Naive thymus-derived CD4-positive, alpha-beta T cell (primary cell): ENCODE measurements at places on chromosomes 5 and 9. TPM values are rescaled to one million over a fixed set of nuclear protein-coding genes. Genes with fewer than 3 reads are reported as not detected.

DNA sequence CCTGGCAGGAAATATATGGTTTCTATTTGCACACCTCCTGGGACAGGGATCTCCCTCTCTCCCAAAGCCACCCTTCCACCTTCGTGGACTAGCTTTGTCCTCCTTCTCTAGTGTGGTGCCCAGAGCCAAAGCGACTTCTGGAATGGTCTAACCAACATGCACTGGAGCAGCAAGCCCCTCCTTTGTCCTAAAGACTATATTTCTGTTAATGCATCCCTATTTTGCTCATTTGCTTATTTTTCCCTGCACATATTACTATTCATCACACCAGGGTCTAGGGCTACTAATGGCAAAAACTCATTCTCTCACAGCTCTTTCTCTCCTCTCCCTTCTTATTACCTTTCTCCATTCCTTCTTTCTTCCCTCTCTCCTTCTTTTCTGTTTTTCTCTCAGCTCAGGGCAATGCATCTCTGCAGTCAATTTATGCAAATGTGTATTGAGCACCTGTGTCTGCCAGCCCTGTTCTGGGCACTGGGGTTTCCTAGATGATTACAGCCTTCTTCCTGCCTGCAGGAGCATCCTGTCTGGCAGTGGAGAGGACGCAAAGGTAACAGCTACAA is 2.8 kb upstream of the NEURL1B start:
- DNase-seq = no peak
- no peaks in the 10 kb centered on the region for H3K27me3 ChIP-seq
- no peak overlapping the region for H3K4me3 ChIP-seq

- no peak overlapping the region for H3K27ac ChIP-seq
- DNase-seq = no peak
- H3K4me1 ChIP-seq = no peaks in the 10 kb centered on the region
- no peaks in the 10 kb centered on the region for H3K36me3 ChIP-seq
Measured at GRCh38 chr5:10854506-10855277, 93.7 kb upstream of the DAP start.

Gene RAB3C
- total RNA-seq = not detected

Gene FAM221B
- 0.32 TPM for total RNA-seq

GRCh38 chr5:100505984-100506670 is 29.0 kb upstream of the FAM174A start:
- no peaks in the 10 kb centered on the region for H3K4me1 ChIP-seq
- no peaks in the 10 kb centered on the region for H3K36me3 ChIP-seq
- no peak overlapping the region for H3K27ac ChIP-seq
- DNase-seq = no peak
- no peak overlapping the region for H3K4me3 ChIP-seq

DNA sequence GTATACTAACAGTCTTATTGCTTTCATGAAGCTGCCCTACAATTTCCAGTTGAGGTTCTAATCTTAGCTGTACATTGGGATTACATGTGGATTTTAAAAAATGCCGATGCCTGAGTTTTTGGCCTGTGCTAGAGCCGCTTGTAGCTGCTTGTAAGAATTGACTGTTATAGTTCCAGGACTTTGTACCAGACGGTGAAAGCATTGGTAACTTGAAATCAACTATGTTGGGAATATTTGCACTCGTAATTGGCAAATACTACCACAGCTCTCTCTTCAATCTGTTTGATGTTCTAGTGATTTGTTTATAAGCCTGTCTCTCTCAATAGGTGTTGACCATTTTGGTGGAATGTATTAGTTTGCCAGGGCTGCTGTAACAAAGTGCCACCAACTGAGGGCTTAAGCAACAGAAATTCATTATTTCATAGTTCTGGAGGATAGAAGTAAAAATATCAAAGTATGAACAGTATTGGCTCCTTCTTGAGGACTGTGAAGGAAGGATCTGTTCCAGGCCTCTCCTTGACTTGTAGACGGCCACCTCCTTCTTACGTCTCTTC is 50.5 kb upstream of the DHFR start:
- H3K36me3 ChIP-seq = no peaks in the 10 kb centered on the region
- H3K27ac ChIP-seq = no peak overlapping the region
- no peak overlapping the region for H3K4me3 ChIP-seq
- H3K4me1 ChIP-seq = no peaks in the 10 kb centered on the region
- DNase-seq = no peak

DNA sequence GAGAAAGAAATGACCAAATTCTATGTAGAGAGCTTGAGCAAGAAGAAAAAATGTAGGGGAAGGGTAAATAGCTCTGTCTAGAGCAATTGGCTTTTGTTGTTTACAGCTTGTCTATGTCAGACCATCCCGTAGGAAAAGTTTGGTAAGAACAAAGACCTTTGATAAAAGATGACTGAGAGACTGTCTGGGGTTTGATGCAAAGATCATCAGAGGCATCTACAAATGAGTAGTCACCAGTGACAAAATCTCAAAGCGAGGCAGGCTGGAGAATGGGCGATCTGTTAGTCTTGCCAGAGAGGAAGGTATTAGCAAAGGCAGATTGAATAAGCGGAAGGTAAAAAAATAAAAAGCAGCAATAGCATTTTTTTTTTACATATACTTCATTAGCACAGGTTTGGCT is 125.0 kb upstream of the RASGRF2 start:
- no peak overlapping the region for H3K4me3 ChIP-seq
- no peak for DNase-seq
- H3K36me3 ChIP-seq = no peaks in the 10 kb centered on the region
- no peaks in the 10 kb centered on the region for H3K27me3 ChIP-seq
- no peaks in the 10 kb centered on the region for H3K4me1 ChIP-seq
- H3K27ac ChIP-seq = no peak overlapping the region

GRCh38 chr5:95916687-95917085 is 45.0 kb downstream of the ELL2 start:
- H3K27ac ChIP-seq = no peak overlapping the region
- H3K4me3 ChIP-seq = no peak overlapping the region
- H3K4me1 ChIP-seq = no peaks in the 10 kb centered on the region

Gene ZER1
- 47.8 TPM for total RNA-seq

GRCh38 chr9:123649909-123650308 is 280.0 kb downstream of the DENND1A start:
- no peak overlapping the region for H3K4me3 ChIP-seq
- H3K36me3 ChIP-seq = no peaks in the 10 kb centered on the region
- no peak for DNase-seq
- no peaks in the 10 kb centered on the region for H3K4me1 ChIP-seq
- no peak overlapping the region for H3K27ac ChIP-seq

GRCh38 chr5:77355080-77355479 is 137.0 kb downstream of the WDR41 start:
- no peak overlapping the region for H3K27ac ChIP-seq
- H3K27me3 ChIP-seq = no peaks in the 10 kb centered on the region
- DNase-seq = no peak
- H3K4me3 ChIP-seq = no peak overlapping the region
- H3K4me1 ChIP-seq = no peaks in the 10 kb centered on the region
- no peaks in the 10 kb centered on the region for H3K36me3 ChIP-seq

DNA sequence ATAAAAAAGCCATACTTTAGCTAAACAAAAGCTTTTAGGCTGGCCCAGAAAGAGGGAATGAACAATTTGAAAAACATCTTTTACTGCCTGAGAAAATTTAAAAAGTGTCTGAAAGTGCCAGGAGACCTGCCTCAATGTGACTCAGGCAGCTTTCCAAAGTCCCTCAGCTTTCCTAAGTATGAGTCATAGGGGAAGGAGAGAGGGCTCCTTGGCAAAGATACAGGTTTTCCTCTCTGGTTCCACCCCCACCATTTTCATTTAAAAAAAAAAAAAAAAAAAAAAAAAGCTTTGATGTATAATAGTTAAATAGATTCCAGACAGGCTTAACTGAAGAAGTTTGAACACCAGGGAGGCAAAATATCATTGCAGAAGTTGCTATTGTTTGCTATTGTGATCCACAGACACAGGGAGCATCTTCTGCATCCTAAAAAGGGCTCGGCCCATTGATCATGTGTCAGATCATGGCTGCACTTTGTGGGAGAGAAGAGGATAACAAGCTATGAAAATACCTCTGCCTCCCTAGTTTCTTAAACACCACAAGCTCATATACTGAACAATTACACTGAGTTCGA is 71.5 kb downstream of the MRPS27 start:
- H3K27me3 ChIP-seq = no peaks in the 10 kb centered on the region
- no peak overlapping the region for H3K4me3 ChIP-seq
- no peak overlapping the region for H3K27ac ChIP-seq
- no peak for DNase-seq
- no peaks in the 10 kb centered on the region for H3K36me3 ChIP-seq

DNA sequence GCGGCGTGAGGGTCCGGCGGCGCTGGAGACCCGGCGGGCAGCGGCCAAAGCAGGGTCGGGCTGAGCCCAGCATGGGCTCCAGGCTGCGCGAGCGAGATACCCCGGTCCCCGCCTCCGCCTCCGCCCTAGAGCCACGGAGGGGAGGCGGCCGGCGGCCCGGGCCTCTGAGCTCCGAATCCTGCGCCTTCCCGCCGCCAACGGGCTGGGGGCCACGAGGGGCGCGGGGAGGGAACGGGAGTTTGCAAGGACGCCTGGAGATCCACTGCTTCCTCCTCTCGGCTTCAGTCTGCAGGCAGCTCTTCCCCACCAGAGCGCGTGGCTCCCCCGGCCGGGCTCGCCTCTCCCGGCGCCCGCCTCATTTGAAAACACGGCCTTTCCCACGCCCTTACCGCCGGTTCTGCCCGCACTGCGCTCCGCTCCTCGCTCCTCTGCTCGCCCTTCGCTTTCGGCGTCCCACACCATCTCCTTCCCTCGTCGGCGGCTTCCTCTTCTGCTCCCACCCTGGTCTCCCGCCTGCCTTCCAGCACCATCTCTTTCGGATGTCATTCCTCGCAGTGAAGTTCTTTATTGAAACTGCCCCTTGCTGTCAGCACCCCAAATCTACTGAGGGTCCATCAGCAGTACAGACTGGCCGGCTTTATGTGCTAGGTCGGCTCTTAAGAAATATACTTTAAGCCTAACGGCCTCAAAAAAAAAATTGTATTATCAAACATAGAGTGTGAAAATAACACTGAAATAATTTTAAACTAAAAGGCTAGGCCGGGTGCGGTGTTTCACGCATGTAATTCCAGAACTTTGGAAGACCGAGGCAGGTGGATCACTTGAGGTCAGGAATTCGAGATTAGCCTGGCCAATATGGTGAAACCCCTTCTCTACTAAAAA is 105.0 kb upstream of the FAM120A start:
- H3K27ac ChIP-seq = no peak overlapping the region
- H3K4me1 ChIP-seq = no peaks in the 10 kb centered on the region
- no peaks in the 10 kb centered on the region for H3K27me3 ChIP-seq
- H3K4me3 ChIP-seq = no peak overlapping the region
- DNase-seq = no peak

GRCh38 chr9:27442464-27442863 is 81.6 kb upstream of the IFNK start:
- H3K36me3 ChIP-seq = no peaks in the 10 kb centered on the region
- DNase-seq = no peak
- H3K4me3 ChIP-seq = no peak overlapping the region

Gene ARSK
- 2.5 TPM for total RNA-seq

GRCh38 chr9:95974389-95974788 is 98.9 kb downstream of the ERCC6L2 start:
- DNase-seq = no peak
- H3K27ac ChIP-seq = no peak overlapping the region
- no peaks in the 10 kb centered on the region for H3K27me3 ChIP-seq
- H3K36me3 ChIP-seq = no peaks in the 10 kb centered on the region
- H3K4me3 ChIP-seq = no peak overlapping the region

GRCh38 chr9:80651044-80651443 is 1038.3 kb downstream of the TLE1 start:
- no peak overlapping the region for H3K4me3 ChIP-seq
- H3K27ac ChIP-seq = no peak overlapping the region
- no peaks in the 10 kb centered on the region for H3K36me3 ChIP-seq
- H3K4me1 ChIP-seq = no peaks in the 10 kb centered on the region
- no peaks in the 10 kb centered on the region for H3K27me3 ChIP-seq

Gene BDP1
- total RNA-seq = 38.1 TPM

DNA sequence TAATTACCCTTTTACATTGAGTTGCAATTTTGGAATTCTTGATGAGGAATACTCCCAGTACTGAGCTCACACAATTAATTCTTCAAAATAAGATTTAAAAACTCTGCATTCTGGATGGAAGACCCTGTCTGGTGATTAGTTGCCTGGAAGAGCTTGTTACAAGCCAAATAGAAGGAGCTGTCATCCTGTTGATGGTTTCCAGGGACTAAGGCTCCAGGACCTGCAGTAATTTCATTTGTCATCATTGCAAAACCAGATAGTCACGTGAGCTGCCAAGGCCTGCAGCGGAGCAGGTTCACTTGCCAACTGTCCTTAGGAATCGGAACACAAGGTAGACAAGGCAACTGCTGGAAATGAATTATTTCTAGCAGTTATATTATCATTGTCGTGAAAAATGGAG is 597.7 kb downstream of the CCDC171 start:
- H3K36me3 ChIP-seq = no peaks in the 10 kb centered on the region
- no peak for DNase-seq
- H3K27me3 ChIP-seq = no peaks in the 10 kb centered on the region
- H3K4me1 ChIP-seq = no peaks in the 10 kb centered on the region
- no peak overlapping the region for H3K4me3 ChIP-seq

Gene NIPAL4
- total RNA-seq = 1.6 TPM

Gene RASGRF2
- 55.2 TPM for total RNA-seq

GRCh38 chr9:16368237-16369087 is 502.0 kb downstream of the BNC2 start:
- H3K36me3 ChIP-seq = no peaks in the 10 kb centered on the region
- H3K4me3 ChIP-seq = no peak overlapping the region
- no peak overlapping the region for H3K27ac ChIP-seq

Gene ZBED3
- 2.8 TPM for total RNA-seq

Gene ANKRD18A
- 2.4 and 2.7 TPM in 2 replicates for total RNA-seq

DNA sequence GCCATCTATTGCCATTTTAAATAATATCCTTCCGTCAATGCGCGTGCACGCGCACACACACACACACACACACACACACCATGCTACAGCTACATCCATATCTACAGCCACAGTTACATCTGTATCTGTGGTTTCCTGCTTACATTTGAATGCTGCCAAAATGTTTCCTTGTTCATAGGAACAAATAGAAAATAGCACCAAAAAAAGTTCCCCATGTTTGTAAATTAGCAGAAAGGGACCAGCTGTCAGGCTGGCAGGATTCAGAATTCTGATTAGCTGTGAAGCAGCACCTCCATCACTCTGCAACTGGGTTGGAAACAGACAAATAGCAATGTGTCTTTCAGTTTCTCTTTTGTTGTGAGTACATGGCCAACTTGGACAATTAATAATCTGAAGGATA is 601.5 kb downstream of the IRX1 start:
- H3K27ac ChIP-seq = no peak overlapping the region
- no peak overlapping the region for H3K4me3 ChIP-seq
- no peak for DNase-seq

Gene TYRP1
- total RNA-seq = not detected

Gene SPRY4
- total RNA-seq = 0.11 TPM

DNA sequence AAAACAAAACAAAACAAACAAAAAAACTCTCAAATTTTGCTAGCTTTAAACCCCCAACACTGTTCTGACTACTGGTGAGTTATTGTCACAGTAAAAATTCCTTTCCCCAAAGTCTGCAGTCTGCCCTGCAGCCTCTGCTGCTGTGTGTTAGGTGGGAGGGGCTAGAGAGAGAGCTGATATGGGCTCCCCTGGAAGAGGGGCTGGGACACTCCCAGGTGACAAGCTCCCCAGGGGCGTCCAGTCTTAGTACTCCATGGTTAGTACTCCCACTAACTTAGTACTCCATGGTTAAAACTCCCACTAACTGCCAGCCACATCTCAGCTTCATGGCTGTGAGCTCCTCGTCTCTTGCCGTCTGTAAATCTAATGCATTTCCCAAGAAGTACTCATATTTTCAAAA is 191.9 kb downstream of the FANCC start:
- DNase-seq = no peak
- no peaks in the 10 kb centered on the region for H3K27me3 ChIP-seq
- H3K27ac ChIP-seq = no peak overlapping the region
- H3K36me3 ChIP-seq = no peaks in the 10 kb centered on the region
- H3K4me1 ChIP-seq = no peaks in the 10 kb centered on the region
